Esophagus mucosa (tissue), 1 donor: ENCODE measurements at places on chromosomes 3 and 15.

DNA sequence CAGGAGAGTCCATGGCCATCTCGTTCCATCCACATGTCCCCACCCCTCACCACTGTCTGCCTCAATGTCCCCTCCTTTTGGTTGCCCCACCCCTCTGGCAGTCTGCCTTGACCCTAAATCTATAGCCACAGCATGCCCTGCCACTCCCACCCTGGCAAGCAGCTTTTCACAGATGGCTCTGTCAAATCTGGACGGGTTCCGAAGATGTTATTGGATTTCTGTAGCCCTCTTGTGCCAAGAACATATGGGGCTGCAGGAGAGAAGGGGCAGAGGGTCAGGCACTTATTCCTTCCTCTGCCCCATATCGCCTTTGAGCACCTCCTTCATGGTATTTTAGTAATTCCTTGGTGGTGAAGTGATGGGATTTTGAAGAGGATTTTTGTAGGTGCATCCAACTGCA, 57.1 kb downstream of the EPHB1 start:
- ATAC-seq: no peak

- ATAC-seq: no peak
Observed at GRCh38 chr3:99503350-99503749, 135.0 kb upstream of the COL8A1 start.

DNA sequence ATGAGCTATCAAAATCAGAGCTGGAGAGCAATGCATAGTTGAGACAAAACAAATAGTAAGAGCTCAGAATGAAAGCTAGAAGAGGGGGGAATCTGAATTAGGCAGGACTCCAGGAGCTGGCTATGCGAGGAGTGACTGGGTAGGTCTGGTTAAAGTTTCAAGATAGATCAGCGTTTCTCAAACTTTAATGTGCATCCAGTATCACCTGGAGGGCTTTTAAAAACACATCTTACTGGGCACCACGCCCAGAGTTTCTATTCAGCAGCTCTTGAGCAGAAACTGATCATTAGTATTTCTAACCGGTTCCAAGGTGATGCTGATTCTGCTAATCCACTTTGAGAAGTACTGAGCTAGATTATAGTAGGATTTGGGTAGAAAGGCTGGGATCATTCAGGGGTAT, 96.2 kb upstream of the ACP3 start:
- no peak for ATAC-seq

- ATAC-seq: no peak
Observed at GRCh38 chr3:159632128-159632527, 356.5 kb upstream of the IL12A start.
